ELF-1 (cell line): ENCODE measurements at places on chromosomes 2 and 18.
A peak's percentile ranks its signal among the peaks of the same experiment; 100 is the strongest.

DNA sequence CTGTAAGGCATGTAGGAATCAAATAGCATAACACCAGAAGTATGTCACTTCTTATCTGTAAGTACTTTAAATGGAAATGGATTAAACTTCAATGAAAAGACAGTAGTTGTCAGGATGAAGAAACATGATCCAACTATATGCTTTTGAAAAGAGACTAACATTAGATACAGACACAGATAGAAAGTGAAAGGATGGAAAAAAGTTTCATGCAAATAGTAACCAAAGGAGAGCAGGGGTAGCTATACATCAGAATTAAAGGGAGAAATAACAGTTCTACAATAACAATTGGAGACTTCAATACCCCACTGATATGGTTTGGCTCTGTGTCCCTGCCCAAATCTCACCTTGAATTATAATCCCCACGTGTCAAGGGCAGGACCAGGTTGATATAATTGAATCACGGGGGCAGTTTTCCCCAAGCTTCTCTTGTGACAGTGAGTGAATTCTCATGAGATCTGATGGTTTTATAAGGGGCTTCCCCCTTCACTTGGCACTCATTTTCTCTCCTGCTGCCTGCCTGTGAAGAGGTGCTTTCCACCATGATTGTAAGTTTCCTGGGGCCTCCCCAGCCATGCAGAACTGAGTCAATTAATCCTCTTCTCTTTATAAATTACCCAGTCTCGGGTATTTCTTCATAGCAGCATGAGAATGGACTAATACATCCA, 205.4 kb upstream of the CDH2 start:
- DNase-seq = no peak

DNA sequence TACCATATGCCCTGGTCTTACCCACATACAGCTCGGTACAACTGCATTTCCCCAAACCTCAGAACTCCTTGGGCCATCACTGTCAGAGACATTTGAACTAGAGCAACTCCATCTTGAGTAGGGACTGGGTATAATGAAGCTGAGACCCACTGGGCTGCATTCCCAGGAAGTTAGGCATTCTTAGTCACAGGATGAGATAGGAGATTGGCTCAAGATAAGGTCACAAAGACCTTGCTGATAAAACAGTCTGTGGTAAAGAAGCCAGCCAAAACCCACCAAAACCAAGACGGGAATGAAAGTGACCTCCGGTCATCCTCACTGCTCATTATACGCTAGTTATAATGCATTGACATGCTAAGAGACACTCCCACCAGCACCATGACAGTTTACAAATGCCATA, 131.3 kb downstream of the PIK3C3 start:
- DNase-seq = peak; percentile 34

DNA sequence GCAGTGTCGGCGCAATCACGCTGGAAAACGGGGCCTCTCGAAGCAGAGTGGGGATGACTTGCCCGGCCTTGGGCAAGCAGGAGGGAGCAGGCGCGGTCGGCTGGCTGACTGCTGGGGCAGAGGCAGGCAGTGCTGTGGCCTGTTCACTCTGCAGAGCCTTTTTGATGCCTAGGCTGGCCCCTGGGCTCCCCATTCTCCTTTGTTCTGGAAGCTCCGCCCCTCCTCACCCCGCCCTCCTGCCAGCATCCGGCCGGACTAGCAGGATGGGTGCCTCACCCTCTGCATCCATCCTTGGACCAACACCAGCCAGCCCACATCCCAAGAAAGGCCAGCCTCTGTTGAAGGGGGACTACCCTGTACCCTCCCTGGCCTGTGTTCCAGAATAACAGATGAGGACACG, at the start of gene ASPRV1:
ASPRV1 (minus strand) TSS at position 136 of the 400 bp plus-strand sequence. CDS start 195 bp downstream, outside the sequence.
- DNase-seq = no peak

GRCh38 chr2:200738590-200738989, 73.1 kb upstream of the BZW1 start:
- no peak for DNase-seq

DNA sequence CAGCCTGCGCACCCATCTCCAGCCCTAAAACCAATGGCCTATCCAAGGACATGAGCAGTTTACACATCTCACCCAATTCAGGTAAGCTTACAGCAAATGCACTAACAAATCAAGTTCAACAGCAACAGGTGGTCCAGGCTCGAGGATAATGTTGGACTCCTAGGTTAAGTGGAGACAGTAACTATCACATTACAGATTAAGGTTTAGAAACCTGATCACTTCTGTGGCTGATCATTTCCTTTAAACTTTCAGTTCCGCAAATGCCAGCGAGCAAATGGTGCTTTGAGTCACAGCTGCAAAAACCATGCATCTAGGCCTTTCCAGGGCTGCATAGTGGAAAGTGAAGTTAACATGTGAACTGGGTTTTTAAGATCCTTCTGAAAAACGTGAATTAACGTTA, 259.4 kb downstream of the GBX2 start:
- DNase-seq = no peak

GRCh38 chr2:211070547-211070946, 514.1 kb downstream of the CPS1 start:
- no peak for DNase-seq

DNA sequence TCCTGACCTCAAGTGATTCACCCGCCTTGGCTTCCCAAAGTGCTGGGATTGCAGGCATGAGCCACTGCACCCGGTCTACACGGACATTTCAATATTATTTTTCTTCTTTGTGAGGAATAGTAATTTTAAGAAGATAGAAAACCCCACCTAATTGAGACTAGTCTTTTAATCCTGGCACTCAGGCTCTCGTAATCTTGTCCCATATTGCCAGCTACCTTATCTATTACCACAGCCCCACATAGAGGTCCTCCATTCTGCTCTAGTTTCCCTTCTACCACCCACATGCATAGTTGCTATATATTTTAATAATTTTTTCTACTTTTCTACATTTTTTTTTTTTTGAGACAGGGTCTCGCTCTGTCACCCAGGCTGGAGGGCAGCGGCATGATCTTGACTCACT, 9.5 kb upstream of the USP14 start:
- DNase-seq = no peak

GRCh38 chr2:217733461-217733860, 269.3 kb downstream of the TNS1 start:
- DNase-seq = no peak

GRCh38 chr2:215790523-215791421, 222.6 kb downstream of the MREG start:
- no peak for DNase-seq

DNA sequence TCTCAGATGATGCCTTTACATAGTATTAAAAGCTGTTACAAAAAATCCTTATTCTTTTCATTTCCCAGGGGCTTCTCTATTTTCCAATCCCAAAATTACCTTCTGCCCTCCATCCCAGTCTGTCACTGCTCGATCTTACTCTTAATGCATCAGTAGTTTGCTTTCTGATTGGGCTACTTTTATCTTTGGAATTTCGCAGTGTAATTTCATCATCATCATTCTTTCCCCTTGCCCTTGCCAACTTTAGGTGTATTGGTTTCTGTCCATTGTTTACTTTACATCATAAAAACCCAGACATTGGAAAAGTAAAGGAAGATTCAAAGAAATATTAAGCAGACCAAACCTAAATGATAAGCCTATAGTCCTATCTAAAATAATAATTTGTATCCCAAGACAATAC, 457.2 kb downstream of the PIK3C3 start:
- no peak for DNase-seq

- no peak for DNase-seq
Measured at GRCh38 chr2:215401896-215402379, 33.9 kb downstream of the FN1 start.

- DNase-seq = peak; percentile 45
Measured at GRCh38 chr18:64116571-64117175, 32.2 kb downstream of the LINC00305 start.

DNA sequence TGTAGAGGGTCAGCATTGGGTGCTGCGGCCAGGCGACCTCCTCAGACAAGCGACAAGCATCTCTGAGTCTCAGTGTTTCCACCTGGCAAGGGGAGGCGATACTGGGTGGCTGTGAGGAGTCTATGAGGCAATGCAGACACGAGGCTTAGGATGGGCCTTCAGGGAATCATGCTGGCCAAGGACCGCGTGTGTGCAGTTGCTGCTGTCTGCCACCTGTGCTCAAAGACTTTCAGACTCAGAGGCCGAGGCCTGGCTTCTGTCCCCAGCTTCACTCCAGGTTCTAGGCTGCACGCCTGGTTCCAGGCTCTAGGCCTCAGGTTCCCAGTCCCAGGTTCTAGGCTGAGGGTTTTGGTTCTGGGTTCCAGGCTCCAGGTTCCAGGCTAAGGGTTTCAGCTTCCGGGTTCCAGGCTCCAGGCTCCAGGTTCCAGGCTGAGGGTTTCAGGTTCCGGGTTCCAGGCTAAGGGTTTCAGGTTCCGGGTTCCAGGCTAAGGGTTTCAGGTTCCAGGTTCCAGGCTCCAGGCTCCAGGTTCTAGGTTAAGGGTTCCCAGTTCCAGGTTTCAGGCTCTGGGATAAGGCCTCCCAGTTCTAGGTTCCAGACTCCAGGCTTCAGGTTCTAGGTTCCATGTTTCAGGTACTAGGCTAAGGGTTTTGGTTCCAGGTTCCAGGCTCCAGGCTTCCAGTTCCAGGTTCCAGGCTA, 14.8 kb downstream of the LRRFIP1 start:
- DNase-seq = no peak

- DNase-seq = no peak
Measured at GRCh38 chr2:241866790-241867645, 2.5 kb upstream of the RTP5 start.

GRCh38 chr2:118852605-118853128, 5.2 kb upstream of the EN1 start:
- peak; percentile 48 for DNase-seq

DNA sequence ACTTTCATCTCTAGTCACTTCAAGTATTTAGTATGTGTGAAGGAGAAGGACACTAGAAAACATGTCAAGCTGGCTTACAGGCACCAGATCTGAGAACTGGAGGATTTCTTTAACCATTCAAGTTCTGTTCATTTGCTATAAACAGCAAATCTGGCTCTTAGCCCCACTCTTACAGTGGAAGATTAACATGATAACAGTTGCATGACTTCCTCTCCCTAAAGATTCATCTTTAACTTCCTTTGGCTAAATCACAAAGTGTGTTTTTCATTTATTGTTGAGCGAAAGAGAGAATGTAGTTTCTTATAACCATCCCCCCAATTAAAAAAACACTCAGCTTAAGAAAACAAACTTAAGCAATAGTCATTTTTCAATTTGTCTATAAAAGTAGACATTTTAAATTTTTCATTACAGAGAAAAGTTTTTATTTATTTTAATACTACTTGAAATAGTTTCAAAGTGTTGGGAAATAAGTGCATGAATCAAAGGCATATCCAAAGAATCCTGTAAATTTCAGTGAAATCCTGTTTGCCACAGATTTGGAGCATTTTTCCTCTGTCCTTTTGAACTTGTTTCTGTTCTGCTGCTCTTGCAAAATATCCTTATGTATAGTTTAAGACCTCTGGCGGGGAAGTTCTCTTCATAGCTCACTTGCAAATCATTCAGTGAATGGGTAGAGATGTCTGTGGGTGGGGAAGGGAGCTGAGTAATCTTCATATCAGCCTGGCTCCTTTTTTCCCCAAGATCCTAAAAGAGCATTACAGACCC, 241.0 kb upstream of the RBBP8 start:
- DNase-seq = no peak

DNA sequence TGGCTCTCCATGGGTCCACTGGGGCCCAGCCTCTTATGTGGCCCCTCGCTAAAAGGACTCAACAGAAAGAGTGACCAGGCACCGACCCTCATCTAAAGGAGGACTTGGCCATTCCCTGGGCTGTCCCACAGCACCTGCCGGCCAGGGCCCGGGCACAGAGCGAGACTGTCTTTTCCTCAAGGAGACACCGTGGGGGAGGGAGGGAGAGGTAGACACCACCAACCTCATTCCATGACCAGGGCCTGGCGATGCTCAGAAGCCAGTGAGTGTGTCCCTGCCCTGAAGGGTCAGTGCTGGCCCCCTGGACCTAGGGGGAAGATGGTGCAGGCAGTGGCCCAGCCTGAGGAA, 39.8 kb upstream of the ALPP start:
- DNase-seq = no peak

DNA sequence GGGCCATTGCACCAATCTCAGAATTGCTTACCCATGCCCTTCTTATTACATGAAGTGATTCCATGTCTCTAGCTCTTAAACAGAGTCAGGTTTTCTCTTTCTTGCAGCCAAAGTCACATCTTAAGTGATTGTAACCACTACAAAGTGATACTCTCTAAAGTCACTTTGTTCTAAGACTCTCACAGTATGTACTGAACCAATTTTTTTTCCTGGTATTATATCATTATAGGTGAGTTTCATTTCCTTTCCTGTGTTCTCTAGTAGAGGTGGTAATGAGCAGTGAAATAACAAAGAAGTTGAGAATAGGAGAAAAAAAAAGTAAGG, 66.3 kb upstream of the DARS1 start:
- no peak for DNase-seq

- DNase-seq = peak; percentile 52
Measured at GRCh38 chr2:84830095-84830494, 50.8 kb downstream of the TRABD2A start.

- no peak for DNase-seq
Measured at GRCh38 chr2:187552381-187552780, 1.9 kb downstream of the TFPI start.

DNA sequence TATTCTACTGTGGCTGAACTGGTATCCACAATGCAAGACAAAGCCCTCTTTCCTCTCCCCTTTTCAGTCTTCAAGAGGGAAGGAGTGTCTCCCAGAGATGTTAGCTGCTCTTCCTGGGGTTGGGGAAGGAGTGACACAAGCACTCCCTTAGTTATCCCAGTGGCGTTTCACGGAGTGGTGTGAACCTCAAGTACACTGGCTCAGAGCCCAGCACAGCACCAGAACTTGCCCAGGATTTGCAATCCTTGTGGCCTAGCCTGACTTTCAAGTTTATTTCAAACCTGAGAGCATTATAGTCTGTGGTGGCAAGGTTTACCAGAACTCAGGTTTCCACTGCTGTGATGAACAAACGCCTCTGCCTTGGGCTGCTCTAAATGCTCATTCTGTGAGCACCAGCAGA, 162.5 kb downstream of the CCDC102B start:
- no peak for DNase-seq

DNA sequence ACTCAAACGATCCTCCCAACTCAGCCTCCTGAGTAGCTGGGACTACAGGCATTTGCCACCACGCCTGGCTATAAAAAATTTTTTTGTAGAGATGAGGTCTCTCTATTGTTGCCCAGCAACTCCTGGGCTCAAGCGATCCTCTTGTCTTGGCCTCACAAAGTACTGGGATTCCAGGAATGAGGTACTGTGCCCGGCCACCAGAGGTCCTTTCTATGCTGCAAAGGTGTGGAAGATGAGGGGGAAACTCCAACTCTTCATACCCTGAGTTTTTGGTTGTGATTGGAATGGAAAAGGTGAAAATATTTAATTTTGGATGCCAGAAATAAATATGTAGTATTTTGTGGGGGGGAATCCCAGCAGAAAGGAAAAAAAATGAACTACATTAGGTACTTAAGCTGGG, 36.0 kb downstream of the MRPL33 start:
- peak; percentile 27 for DNase-seq

GRCh38 chr2:211055438-211055837, 499.0 kb downstream of the CPS1 start:
- no peak for DNase-seq

GRCh38 chr2:142545036-142545435, 332.4 kb upstream of the KYNU start:
- DNase-seq = no peak

GRCh38 chr2:151410485-151410834, 758 bp downstream of the RIF1 start:
- DNase-seq = no peak
